ENCODE measurements at places on chromosomes 1 and 21.

DNA sequence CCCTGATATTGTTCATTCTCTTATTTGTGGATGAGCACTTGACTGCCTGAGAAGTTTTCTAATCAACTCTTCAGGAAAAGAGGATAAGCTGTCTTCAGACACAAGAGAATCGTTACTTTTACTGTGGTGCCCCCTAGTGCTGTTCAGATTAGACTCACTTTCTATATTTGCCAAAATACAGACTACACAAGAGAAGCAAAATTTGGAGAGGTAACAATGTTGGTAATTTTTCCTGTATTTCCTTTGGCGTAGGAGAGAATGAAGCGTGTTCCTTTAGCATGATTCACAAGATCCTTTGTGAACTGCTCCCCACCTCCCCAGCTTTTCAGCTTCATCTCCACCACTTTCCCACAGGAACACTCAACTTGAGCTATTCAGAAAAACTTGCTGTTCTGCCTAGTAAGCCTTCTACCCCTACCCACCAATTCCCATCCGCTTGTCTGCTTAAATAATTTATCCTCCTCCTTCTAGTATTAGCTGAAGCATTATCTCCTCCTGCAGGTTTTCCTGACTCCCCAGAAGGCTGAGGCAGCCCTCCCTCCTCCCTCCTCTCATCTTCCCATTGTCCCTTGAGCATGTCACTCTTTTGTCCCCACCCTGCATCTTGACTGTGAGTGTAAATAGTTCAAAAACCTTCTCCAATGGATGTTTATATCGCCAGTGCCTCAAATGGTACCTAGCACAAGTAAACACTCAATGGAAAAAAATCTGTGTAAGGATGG lies 4.5 kb downstream of the TNFSF4 start:
- peak; percentile 92 for DNase-seq

GRCh38 chr1:208880433-208881100 lies 636.4 kb upstream of the PLXNA2 start:
- no peak for DNase-seq

GRCh38 chr1:164671966-164672571 lies 113.1 kb downstream of the PBX1 start:
- DNase-seq = no peak

DNA sequence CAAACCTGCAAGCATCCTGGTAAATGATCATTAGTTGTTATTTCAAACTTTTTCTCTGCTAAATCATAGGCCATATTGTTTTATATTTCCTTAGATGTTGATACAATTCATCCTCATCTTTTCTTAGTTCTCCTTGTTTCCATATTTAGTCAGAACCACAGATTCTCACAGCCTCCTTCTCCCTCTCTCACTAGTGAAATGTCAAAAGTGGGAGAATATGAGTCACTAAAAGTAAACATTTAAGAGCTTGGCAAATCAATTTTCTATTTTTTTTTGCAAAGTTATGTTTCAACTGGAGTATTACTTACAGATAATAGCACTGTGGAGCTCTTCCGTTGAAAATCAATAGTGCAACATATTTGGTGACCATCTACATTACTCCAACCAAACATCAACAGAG lies 308.8 kb downstream of the COL11A1 start:
- peak; percentile 2 for DNase-seq

GRCh38 chr1:170630977-170631376 lies 33.0 kb upstream of the PRRX1 start:
- no peak for DNase-seq

DNA sequence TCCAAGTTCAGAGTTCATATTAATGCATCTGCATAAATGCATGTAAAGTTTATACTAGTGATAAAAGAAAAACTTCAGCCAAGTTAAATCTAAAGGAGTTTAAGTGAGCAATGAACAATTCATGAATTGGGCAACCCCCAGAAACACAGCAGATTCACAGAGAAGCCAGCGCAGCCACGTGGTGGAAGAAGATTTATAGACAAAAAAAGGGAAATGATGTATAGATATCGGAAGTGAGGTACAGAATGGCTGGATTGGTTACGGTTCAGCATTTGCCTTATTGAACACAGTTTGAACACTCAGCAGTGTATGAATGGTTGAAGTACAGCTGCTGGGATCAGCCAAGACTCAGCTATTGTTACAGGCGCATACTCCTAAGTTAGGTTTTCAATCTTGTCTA lies 5.7 kb downstream of the AK5 start:
- no peak for DNase-seq

DNA sequence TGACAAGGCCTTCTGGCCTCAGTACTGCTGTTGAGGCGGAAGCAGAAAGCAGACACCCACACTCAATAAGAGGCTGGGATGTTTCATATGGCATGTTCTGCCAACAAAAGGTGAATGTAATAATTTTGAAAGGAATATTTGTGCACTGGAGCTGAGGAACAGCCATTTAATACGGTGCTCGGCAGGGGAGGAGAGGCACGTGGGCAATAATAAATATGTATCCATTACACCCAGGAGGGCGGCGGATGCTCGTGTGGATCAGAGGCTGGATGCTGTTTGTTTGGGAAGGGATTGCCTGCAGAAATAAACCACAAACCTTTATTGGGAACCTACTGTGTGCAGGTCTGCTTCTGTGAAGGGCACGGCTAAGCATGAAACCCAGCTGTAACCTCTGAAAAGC lies 92.0 kb downstream of the VWA5B1 start:
- no peak for DNase-seq

DNA sequence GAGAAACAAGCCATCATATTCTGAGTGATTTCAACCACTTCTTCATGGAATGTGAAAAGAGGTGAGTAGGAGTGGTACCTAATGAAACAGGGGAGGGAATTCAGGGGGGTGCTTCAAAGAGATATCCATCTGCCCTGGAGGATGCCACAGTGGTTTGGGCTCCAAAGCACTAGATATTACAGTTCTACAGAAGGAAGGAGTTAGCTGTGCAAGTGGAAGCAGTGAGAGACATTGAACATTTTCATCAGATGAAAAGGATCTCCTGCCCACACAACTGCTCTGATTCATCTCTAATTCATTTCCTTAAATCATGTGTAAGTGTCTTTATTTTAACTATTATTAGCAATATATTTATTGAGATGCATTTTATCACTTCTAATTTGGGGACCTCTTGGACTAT lies 2.8 kb upstream of the RGS5 start:
- peak; percentile 32 for DNase-seq

GRCh38 chr1:53172426-53173128 lies 24.0 kb upstream of the CPT2 start:
- DNase-seq = peak; percentile 73

DNA sequence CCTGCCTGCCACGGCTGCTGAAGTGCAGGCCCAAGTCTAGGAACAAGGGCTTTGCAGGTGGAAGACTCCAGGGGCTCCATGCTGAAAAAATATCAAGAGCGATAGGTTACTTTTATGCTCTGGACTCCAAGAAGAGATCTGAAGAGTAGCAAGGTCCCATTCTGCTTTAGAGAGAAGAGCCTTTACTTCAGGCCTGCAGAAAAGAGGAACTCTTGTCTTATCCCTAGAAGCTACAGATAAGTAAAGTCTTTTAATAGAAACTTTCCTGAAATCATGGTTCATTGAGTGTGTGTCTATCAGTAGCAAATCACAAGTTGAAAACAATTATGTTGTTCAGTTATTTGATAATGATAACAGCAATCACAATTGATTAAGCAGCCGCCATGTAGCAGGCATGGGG lies 113.3 kb downstream of the TNR start:
- no peak for DNase-seq

- no peak for DNase-seq
These were observed 32.1 kb downstream of the CENPF start for GRCh38 chr1:214635086-214635485.

DNA sequence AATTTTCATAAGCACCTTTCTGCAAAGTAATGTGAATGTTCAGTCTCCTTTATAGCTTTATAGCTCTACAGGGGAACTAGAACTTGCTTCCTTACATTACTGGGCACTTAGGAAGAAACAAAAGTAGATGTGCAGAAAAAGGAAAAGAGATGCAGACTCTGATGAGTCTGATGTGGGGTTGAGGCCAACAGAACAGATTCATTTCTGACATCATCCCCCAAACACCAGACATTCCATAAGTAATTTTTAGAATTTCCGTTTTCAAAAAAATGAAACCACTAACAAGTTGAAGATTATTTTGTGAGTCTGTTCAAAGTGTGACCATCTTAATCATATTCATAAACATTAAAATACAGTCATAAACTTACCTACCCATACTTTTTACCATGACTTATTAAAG lies 96.0 kb downstream of the NRIP1 start:
- no peak for DNase-seq

GRCh38 chr1:160346463-160346862 lies 3.3 kb downstream of the NCSTN start:
- DNase-seq = no peak

DNA sequence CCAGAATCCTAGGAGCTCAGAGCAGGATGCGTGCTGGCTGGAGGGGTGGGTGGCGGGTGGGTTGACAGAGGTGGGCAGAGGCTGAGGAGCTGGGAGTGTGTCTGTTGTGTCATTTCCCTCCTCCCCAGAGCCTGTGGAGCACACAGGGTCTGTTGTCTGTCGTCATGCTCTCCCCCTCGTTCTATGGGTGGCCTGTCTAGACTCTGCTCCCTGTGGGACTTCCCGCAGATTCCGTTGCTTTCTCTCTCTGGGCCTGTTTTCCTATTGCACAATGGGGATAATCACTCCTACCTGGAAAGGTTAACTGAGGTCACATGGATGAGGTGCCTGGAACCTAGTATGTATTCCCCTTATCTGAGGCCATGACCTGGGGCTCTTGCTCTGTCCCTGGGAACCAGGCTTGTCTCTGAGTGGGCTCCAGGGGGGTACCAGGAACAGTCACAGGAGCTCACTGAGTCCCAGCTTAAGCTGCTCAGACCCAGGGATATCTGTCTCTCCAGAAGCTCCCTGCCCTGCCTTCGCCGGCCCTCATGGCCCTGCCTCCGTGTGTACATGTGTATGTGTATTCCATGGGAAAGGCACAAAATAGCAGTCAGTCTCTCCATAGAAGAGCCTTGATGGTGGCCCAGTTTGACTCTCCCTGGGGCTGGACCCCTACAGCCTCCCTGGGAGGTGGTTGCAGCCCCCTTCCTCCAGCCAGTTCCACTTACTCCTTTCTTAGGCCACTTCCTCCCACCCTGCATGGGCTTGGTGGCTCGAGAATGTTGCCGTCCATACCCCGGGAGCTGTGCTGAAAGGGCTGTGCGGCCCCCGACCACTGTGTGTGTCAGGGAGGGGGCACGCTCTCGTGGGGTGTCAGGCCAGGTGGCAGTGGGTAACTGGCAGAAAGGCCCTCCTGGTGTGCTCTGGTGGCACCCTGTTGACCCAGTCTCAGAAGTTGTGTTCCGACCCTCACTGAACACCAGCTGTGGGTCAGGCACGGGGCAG lies 17.9 kb downstream of the PTPRF start:
- DNase-seq = no peak

DNA sequence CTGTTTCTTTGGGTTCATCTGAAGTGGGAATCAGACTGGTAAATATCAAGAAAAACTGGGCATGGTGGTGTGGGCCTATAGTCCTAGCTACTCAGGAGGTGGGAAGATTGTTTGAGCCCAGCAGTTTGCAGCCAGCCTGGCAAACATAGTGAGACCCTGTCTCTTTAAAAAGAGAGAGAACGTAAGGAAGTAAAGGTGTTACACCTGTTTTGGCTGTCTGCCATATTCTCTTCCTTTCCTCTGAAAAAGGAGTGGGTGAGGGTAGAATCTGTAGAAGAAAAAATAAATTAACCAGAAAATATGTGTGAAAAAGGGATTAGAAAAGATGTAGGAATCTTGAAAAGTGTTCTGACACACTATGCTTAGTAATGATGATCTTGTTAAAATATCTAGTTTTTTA lies 20.0 kb downstream of the AHCYL1 start:
- DNase-seq = no peak

DNA sequence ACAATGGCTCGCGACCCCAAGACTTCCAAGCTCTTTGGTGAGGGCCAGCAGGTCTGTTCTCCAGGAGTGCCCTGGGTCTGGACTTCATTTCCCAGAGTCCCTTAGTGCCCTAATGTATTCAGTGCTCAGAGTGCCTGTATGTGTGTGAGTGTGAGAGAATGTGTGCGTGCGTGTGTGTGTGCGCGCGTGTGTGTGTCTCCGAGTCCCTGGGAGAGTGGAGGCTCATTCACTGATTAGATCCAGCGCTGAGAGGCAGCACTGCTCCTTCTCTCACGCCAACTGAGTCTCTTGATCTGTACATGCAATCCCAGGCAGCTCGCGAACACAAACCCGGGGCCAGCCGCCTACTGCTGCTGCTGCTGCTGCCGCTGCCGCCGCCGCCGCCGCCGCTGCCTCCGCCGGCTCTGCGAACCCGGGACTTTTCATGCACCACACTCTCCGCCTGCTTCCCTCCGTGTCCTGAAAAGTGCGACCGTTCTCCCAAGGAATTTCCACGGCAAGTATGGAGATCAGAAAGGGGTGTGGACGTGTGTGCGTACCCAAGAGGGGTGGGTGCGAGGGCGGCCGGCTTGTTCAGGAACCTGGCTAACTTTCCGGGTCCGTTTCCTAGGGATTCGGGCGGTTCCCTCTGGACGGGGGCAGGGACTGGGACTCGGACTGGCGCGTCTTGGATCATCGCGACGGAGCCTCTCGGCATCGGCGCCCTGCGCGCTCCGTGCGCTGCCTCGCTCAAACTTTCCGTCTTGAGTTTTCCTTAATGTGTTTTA lies at the start of gene RNF220:
Gene RNF220 (plus strand): TSS at position 225 of the 767 bp plus-strand sequence.
- peak; percentile 49 for DNase-seq

- DNase-seq = no peak
These were observed 158.2 kb upstream of the IRF2BP2 start for GRCh38 chr1:234768171-234768568.

GRCh38 chr1:171954361-171954760 lies 113.1 kb downstream of the DNM3 start:
- no peak for DNase-seq

GRCh38 chr1:226981838-226982237 lies 41.7 kb downstream of the COQ8A start:
- no peak for DNase-seq

DNA sequence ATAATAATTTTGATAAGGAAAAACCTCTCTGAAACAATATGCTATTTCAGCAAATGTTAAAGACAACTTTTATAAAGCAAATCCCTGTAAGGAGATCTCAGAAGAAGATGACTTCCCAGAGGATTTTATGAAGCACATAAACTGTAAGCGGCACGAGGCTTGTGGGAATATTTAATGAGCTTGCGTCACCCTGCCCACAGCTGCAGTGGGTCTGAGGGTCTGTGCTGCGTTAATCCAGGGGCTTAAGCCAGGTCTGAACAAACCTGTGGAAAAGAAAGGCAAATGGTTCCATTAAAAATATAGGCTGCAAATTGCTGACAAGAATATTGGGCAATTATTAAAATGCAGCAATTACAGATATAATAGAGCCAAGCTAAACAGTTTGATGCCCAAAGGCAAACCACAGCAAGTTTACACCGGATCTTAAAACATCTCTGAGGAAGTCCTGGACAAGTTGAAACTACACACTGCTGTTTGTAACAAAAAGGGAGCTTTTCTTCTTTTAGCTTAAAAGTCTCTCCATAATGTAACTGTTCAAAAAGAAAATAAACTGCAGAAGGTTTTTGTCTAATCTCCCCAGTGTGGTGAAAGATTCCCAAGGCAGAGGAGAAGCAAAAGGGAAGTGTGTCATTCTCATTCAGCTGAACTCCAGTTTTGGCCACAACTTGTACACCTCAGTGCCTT lies 21.8 kb downstream of the TGFBR3 start:
- peak; percentile 74 for DNase-seq

All from fibroblast of mammary gland (primary cell).